GM12864 (cell line): ENCODE measurements at places on chromosomes 2 and 18.
A peak's percentile ranks its signal among the peaks of the same experiment; 100 is the strongest.

DNA sequence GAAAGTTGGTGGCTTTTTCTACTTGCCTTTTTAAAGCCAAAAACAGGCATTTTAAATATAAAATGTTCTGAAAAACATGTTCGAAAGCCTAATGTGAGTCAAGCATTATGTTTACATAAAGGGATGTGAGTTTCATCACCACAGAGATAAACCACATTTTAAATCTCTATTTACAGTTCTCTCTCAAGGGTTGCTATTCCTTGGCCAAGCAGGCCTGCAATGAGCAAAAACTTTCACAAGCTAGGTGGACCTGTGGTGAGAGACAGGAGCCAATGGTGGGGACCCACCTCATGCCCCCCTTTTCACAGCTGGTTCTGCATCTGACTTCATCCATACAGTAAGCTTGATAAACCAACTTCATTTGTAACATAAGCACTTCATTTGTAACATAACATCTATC lies 65.1 kb downstream of the CUL3 start:
- peak; percentile 80 for DNase-seq

- DNase-seq, result no peak
Measured at GRCh38 chr2:147547440-147547839, 297.4 kb upstream of the ACVR2A start.

DNA sequence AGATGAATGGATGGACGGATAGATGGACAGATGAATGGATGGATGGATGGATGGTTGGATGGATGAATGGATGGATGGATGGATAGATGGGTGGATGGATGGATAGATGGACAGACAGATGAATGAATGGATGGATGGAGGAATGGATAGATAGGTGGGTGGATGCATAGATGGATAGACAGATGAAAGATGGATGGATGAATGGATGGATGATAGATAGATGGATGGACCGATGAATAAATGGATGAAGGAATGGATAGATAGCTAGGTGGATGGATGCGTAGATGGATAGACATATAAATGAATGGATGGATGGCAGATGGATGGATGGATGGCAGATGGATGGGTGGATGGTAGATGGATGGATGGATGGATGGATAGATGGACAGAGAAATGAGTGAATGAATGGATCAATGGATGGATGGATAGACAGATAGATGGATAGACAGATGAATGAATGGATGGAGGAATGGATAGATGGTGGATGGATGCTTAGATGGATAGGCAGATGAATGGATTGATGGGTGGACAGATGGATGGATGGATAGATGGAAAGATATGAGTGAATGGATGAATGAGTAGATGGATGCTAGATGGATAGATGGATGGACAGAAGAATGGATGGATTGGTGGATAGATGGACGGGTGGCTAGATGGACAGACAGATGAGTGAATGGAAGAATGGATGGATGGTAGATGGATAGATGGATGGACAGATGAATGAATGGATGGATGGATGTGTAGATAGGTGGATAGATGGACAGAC lies 167.9 kb downstream of the TRIM43 start:
- no peak for DNase-seq

GRCh38 chr2:48982887-48983435 lies 171.4 kb downstream of the FSHR start:
- DNase-seq, result no peak

- peak; percentile 95 for DNase-seq
Measured at GRCh38 chr2:213015387-213016165, 135.8 kb downstream of the IKZF2 start.

GRCh38 chr2:216522892-216523502 lies 24.4 kb downstream of the RPL37A start:
- DNase-seq, result no peak

DNA sequence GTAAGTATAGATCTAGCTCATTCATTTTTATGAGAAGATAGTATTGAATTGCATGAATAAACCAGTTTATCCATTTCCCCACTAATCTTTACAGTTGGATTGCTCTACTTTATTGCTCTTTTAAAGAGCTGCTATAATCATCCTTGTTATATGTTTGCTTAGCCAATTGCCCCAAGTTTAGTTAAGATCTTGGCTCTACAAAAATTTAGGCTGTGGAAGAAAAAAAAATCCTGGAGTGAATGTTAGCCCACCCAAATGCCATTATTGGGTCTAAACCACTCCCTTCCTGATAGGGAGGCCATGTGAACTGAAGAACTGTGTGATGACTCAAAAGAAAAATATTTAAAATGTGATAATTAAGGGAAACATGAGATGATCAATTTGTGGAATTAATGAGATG lies 2.9 kb downstream of the ALS2 start:
- DNase-seq, result no peak

DNA sequence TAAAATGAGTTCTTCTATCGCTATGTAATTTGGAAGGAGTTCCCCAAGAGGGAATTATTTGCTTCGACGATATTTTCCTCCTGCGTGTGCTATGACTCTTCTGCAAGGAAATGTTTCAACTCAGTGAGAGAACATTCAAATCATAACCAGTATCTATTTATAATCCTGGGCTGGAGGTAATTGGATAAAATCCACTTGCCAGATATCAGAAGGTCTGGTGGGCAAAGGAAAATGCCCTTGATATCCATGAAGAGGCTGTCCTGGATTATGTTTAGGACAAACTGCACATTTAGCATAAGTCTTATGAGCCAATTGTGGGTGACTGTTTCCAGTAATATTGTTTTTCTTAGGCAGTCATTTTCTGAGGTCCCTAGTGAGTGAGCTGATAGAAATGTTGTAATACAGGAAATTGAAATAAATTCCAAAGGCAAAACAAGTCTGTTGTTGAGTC lies 17.7 kb downstream of the RPIA start:
- no peak for DNase-seq

GRCh38 chr2:3432693-3433338 lies 53.3 kb downstream of the TRAPPC12 start:
- DNase-seq, result no peak

- DNase-seq, result no peak
Measured at GRCh38 chr18:42901161-42901560, 214.3 kb downstream of the RIT2 start.

GRCh38 chr2:61247204-61247812 lies 85.3 kb downstream of the C2orf74 start:
- no peak for DNase-seq

GRCh38 chr18:63040788-63041410 lies 278.7 kb downstream of the BCL2 start:
- peak; percentile 43 for DNase-seq

DNA sequence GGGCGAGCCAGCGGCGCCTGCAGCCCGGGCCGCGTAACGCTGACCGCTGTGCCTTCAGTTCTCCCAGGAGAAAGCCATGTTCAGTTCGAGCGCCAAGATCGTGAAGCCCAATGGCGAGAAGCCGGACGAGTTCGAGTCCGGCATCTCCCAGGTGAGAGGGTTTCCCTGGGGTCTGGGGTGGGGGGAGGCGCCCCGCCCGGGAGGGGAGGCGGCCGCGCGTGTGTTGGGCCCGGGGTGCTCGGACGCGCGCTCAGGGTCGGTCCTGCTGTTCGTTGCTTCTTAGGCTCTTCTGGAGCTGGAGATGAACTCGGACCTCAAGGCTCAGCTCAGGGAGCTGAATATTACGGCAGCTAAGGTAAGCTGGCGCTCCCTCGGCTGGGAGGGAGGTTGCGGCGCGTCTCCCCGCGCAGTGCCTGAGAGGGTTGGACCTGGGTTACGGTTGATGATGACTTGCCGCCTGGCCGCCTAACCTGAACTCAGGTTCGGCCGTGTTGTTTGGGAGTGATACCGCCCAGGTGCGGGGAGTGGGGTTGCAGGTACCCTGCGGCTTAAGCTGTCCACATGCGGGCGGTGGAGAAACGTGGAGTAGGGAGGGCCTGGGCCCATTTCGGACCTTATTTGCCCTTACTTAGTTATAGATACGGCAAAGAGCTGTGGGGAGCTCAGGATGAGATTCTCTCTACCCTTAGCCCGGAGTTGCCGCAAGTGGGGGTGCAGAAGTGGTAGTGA lies 638 bp downstream of the RPS7 start:
- no peak for DNase-seq

GRCh38 chr2:182606728-182607681 lies 109.1 kb upstream of the DNAJC10 start:
- DNase-seq, result no peak

DNA sequence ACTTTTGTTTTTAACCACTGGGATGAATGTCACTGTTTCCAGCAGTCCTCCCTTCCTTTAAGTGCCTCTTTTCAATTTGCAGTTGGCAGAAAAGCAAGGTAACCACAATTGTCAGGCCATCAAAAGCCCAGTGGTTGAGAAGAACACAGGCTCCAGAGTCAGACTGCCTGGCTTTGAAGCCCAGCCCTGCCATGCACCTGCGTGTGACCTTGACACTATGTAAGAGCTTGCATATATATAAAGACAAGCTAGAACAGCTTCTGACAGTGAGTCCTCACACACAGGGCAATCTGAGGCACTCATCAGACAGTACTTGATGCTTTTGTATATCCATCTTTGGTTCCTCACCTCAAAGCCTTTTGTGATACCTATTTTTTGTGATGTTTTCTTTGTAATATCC lies 11.0 kb downstream of the CCBE1 start:
- DNase-seq, result no peak

DNA sequence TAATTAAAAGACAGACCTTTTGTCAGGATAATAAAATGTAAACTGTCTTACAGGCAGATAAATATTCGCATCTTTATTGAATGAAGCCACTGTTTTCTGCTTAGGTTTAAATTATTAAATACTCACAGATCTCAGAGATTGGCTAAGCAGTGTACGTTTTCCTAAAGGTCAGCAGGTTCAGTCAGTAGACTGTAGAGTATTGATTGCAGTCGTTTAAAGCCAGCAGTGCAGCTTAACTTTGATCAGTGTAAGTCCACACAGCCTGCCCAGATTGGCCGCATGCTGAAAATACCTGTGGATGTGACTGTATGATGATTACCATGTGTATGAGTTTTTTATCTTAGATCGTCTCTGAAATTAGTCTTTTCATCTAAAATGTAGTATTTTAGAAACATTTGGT lies 42.3 kb downstream of the ATP9B start:
- no peak for DNase-seq

- DNase-seq, result no peak
Measured at GRCh38 chr18:79379931-79380815, 15.6 kb upstream of the NFATC1 start.

GRCh38 chr2:50627505-50627904 lies 404.4 kb downstream of the NRXN1 start:
- no peak for DNase-seq

DNA sequence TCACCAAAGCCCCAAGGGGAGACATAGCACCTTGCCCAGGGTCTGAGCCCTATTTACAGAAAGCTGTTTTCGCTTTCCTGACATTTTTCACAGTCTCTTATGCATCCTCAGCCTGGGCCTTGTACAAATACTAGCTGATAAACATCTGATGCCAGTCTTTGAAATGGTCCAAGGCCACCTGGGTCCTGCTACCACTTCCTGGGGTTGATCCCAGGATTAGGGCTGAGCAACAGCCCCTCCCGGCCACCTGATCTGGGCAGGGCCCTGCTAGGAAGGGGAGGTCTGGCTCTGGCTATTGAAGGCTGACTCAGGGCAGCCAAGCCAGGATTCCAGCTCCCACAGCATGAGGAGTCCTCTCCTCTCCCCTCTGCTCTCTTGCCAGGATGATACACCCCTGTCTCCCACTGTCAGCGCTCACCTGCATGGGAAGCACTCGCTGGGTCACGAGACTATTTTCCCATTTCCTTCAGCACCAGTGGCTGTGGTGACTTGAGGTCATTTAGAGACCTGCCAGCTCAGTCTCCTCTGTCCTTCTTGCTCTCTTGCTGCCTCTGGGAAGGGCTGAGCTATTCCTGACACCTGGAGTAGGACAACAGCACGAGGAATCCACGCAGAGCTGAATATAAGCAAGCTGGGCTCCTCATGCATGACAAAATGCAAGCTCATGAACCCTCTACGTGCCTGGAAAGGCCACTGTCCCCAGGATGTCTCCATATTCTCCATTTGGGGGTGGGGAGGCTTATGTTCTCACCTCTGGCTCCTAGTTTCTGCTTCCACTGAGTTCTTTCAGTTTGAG lies 53.0 kb upstream of the LGALSL start:
- no peak for DNase-seq

DNA sequence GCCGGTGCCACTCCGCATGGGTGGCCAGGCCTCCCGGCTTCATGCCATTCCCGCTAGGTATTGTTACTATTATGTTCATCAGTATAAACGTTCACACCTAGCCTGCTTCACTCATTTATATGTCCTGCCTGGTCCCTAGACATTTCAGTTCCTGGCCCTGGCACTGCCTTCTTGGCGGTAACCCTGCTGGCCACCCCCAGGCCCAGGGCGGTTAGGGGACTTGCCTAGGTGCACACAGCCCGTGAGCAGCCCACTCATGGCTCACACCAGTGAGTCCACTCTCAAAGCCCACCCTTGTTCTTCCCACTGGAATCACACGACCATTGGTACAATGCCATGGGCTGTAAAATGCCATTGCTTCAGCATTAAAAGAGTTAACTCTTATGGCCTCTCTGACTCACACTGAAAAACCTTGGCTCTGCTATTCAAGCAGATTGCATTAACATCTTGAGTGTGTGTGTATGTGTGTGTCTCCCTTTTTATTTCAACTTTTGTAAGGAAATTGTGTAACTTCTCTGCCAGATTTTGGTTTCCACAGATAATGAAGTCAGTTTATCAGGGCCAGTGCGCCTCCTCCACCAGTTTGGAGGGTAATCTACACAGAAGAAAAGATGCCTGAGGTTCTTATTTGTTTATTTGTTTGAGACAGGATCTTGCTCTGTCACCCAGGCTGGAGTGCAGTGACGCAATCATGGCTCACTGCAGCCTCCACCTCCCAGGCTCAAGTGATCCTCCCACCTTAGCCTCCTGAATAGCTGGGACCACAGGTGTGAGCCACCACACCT lies 74.2 kb downstream of the RAB31 start:
- no peak for DNase-seq

DNA sequence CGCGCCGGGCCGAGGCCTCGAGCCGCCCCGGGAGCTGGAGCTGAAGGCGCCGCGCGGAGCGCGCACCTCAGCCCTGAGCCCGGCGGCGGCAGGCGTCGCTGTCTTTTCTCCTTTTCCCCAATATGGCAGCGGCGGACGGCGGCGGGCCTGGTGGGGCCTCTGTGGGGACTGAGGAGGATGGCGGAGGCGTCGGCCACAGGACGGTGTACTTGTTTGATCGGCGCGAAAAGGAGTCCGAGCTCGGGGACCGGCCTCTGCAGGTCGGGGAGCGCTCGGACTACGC lies 369 bp downstream of the SMCHD1 start:
- DNase-seq, result no peak

DNA sequence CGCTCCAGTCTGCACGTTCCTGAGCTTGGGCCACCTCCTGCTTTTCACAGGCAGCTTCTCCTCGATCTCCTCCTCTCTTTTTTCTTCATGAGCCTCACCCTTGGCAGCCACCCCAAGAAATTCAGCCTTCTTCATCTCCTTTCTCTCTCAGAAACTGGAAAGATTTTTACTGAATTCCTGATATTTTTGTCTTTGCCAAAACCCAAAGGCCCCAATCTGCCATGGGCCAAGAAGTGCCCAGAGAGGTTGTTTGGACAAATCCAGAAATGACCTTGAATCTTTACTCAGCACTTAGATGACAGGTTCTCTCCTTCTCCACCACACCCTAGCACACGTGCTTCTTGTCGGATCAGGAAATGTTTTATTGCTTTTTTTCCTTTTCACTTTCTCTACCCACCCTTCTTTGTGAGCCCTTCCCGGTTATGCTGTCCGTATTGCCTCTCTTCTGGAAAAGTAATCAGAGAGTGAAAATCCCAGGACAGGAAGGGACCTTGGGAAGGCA lies 134.5 kb upstream of the TNP1 start:
- no peak for DNase-seq
